Hair follicle dermal papilla cell (primary cell): ENCODE measurements at places on chromosomes 6 and 20. TPM values are rescaled to one million over a fixed set of nuclear protein-coding genes. Genes with fewer than 3 reads are reported as not detected.

CENPW gene
- total RNA-seq: 1.1 and 1.6 TPM in 2 replicates

DPPA5 gene
- total RNA-seq: not detected in 2 replicates

VGLL2 gene
- total RNA-seq: not detected in 2 replicates

ID1 gene
- 17.8 and 26.0 TPM in 2 replicates for total RNA-seq

BTBD3 gene
- total RNA-seq: 30.8 and 33.4 TPM in 2 replicates

RNF39 gene
- total RNA-seq: 0.16 TPM in 1 of 2 replicates, not detected in the other

CGA gene
- not detected in 2 replicates for total RNA-seq

PGC gene
- total RNA-seq: not detected in 2 replicates

SNX21 gene
- 75.3 and 91.8 TPM in 2 replicates for total RNA-seq

SAPCD1 gene
- total RNA-seq: 0.61 TPM in 1 of 2 replicates, not detected in the other

STXBP5 gene
- total RNA-seq: 108 and 147 TPM in 2 replicates

ECT2L gene
- not detected in 2 replicates for total RNA-seq

SLC17A2 gene
- not detected in 2 replicates for total RNA-seq

DCBLD1 gene
- total RNA-seq: 17.9 and 18.0 TPM in 2 replicates

GSTA3 gene
- not detected in 2 replicates for total RNA-seq

POU5F1 gene
- total RNA-seq: 0.61 TPM in 1 of 2 replicates, not detected in the other
